Diencephalon (tissue), 1 donor: ENCODE measurements at places on chromosomes 4 and X. TPM values are rescaled to one million over a fixed set of nuclear protein-coding genes. Genes with fewer than 3 reads are reported as not detected.

PRRG3 gene
- 10.4 TPM for total RNA-seq

GAGE12C gene
- not detected for total RNA-seq

SYN1 gene
- total RNA-seq: 36.7 TPM

MAOB gene
- total RNA-seq: 12.9 TPM

STARD8 gene
- total RNA-seq: 3.2 TPM

PF4V1 gene
- 1.6 TPM for total RNA-seq
